ENCODE measurements at places on chromosomes 5 and 9.

DNA sequence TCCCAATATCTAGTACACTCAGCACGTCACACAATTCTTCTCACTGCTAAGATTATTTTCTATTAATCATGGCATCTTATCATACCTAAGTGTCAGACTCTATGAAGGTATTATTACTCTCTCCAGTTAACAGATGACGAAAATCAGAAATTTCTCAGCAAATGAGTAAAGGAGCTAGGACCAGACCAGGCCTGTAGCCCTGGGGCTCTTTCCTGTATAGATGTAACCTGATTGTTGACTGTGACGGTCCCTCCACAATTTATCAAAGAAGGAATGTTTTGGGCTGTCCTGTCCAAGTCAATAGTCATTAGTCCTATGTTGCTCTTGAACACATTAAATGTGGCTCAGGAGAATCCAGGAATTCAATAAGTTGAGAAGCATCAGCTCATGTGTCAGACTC is 106.2 kb downstream of the ST8SIA4 start:
- DNase-seq, result no peak

- peak; percentile 71 for DNase-seq
These were observed 475 bp upstream of the GOLM1 start for GRCh38 chr9:86099701-86100364.

DNA sequence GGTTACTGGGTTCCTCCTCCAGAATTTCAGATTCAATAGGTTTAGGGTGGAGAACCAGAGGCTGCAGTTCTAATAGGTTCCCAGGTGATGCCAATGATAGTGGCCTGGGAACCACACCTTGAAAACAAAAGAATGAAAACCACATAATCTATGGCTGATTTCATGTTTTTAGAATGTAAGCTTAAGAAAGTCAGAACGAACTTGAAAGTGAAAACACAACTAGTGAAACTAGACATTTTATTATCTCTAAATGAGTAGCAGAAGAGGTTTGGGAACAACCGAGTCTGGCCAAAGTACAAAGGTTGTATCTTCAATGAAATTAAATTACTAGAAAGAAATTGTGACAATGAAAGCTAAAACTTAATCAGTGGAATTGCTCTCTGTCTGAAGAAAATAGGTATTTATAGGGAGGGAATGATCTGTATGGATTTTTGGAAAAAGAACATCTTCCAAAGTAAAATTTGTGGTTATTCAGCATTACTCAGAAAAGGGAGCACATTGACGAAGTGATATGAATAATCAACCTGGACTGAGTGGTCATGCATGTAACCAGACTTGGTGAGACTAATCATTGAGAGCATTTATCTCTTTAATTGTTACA is 24.9 kb upstream of the CEP120 start:
- no peak for DNase-seq

GRCh38 chr5:175784230-175784629 is 87.1 kb upstream of the CPLX2 start:
- DNase-seq, result no peak

DNA sequence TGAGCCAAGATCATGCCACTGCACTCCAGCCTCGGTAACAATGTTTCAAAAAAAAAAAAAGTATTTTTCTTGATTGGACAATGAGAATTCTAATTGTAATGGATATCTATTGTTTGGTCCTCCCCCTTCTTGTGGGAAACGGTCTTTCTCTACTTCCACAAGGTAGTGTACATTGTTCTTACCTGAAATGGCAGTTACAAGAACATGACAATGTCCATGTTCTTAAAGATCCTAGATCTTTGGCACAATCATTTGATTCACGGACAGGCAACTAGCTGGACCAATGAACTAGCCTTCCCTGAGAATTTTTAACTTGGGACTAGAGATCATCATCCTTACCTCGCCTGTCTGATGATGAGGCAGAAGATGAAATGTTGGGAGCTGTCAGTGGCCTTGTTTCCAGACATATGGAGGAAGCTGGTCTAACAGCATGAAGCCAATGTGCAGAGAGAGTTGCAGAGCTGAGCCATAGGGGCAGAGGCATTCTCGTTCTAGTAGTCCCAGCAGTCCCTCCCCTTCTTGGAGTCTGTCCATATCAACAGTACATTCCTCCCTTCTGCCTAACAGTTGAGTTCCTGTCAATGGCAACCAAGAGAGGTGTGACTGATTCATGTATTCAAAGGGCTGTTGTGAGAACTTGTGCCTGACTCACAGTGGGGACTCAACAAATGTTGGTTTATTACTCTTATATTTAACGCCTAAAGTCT is 2.1 kb upstream of the MARCHF6 start:
- no peak for DNase-seq

- DNase-seq, result no peak
These were observed 246.5 kb downstream of the SYK start for GRCh38 chr9:91047993-91048607.

GRCh38 chr9:89935801-89936200 is 331.0 kb downstream of the GADD45G start:
- no peak for DNase-seq

DNA sequence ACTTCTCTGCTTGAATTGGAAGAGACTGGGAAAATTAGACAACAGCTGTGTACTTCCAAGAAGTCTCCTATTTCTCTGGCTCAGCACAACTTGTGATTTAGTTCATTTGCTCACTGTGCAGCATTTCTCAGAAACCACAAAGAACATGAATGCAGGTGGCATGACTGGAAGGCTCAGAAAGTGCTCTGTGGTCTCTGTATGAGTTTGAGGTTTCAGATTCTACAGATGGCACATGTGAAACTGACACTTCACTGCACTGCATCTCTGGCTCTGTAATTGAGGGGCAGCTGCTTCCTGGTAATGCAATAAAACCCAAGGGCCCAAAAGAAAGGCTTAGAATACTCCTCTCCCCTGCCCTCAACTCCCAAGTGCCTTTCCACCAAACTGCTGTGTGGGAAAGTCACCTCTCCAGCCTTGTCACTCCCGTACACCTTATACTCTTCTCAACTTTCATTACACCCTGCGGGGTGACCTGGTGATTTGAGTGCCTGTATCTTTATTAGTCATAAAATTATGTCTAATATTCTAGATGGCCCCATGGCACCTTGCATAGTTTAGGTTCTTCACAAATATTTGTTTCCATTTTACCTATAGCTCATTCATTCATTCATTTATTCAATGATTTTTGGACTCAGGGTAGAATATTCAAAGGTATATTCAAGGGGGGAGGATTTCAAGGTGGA is 82.5 kb downstream of the ESM1 start:
- no peak for DNase-seq

GRCh38 chr5:170151097-170151831 is 45.6 kb downstream of the FOXI1 start:
- DNase-seq, result no peak

DNA sequence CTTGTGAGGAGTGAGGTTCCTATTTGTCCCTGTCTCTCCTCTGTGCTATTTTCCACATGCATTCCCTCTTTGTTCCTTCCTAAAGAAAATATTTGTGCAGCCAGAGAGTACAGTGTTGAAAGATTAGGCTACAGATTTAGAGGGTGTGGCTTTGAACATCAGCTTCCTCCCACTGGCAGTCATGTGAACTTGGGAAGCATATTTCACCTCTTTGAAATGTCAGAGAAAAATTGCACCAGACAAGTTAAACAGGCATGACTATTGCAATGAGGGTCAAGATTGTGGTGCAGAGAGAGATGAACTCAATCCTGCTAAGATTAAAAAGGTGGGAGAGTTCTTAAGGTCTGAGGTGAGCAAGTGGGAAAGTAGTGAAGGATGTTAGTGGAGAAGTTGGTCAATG is 641.0 kb downstream of the DNAH5 start:
- no peak for DNase-seq

- no peak for DNase-seq
These were observed 107.8 kb upstream of the PRLR start for GRCh38 chr5:35338157-35338453.

DNA sequence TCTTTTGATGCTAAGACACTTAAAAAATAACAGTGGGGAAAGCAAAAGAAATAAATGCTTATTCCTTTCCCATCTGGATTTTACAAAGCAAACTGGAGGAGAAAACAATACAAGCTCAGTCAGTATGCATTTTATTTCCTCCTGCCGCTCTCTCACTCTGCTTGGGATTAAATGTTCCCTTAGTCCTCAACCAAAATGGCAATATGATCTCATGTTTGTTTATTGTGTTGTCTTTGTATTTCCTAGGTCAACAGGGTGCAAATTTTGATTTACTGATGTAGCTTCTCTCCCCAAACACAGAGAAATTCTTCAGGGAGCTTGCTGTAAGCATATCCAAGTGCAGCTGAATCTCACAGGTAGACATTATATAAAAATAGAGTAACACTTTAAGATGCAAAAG is 92.1 kb upstream of the ERBIN start:
- DNase-seq, result no peak

DNA sequence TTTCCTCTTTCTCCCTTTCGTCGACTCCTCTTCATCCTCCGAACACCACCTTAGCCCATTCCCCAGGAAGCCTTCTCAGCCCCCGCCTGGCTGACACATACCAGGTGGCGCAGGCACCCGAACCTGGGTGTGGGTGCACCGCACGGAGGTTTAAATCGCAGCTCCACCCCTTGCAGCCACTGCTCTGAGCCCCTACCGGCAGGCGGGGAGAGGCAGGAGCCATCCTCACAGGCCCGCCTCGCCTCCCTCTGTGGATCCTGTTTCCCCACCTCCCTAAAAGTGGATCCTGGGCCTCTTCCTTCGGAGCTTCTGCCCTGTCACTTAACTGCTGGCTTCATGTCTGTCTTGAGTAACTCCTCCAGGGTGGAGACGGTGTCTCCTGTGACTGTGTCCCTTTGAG is 110.7 kb downstream of the OLFM1 start:
- no peak for DNase-seq

DNA sequence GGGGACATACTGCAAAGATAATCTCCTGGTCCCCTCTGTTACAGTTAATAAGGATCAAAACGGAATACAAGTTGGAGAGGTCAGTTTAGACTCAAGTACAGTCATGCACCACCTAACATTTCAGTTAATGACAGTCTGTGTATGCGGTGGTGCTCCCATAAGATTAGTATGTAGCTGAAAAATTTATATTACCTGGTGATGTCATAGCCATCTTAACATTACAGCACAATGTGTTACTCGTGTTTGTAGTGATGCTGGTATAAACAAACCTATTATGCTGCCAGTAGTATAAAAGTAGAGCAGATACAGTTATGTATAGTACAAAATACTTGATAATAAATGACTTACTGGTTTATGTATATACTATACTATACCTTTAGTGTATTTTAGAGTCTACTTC is 207.9 kb downstream of the GDNF start:
- no peak for DNase-seq

GRCh38 chr5:38830521-38831051 is 15.2 kb upstream of the OSMR start:
- DNase-seq, result no peak

DNA sequence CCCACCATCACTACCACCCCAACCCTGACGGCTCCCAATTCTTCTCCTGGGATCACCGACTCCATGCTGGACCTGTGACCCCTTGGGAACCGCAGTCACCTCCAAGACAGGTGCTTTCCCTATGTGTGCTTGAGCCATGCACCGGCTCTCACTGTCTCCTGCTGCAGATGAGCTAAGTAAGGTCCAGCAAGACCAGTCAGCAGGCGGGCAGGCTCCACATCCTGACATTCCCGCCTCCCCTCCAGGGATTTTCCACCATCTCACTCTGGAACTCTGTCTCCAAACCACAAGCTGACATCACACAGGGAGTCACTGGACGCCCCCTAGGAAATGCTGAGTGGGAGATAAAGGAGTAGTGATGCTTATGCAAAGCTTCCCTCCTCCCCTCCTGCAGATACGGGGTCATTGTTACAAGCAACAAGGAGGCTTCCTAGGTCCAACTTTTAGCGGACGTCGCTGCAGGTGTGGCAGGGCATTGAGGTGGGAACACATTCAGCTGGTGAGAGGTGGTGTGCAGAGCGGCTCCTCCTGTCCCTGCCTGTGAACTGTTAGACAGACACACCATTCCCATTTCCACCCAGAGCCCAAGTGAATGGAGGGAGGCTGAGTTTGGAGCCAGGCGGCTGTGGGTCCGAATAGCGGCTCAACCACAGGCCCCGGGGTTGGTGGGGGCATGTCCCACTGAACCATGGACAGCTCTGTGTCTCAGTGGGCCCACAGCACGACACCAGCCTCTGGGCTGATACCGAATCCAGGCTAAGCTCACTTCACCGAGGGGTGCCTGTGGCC is 129.2 kb upstream of the PHYKPL start:
- DNase-seq, result no peak

DNA sequence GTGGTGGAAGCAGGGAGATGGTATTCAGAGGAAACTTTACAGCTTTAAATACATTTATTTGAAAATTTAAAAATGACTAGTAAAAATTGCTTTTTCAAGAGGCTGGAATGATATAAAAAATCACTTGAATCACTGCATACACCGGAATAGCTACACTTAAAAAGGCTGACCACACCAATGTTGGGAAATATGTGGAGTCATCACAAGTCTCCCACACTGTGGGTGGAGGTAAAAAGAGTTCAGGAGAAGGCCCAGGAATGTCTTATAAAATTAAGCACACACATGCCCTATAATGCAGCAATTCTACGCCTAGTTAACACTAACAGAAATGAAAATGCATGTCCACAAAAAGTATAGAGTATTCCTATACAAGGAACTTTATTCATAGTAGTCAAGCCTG is 198.1 kb downstream of the ROR2 start:
- DNase-seq, result no peak

GRCh38 chr5:8676695-8677094 is 807.7 kb downstream of the MTRR start:
- no peak for DNase-seq

GRCh38 chr9:13386935-13387733 is 107.6 kb upstream of the MPDZ start:
- DNase-seq, result no peak

DNA sequence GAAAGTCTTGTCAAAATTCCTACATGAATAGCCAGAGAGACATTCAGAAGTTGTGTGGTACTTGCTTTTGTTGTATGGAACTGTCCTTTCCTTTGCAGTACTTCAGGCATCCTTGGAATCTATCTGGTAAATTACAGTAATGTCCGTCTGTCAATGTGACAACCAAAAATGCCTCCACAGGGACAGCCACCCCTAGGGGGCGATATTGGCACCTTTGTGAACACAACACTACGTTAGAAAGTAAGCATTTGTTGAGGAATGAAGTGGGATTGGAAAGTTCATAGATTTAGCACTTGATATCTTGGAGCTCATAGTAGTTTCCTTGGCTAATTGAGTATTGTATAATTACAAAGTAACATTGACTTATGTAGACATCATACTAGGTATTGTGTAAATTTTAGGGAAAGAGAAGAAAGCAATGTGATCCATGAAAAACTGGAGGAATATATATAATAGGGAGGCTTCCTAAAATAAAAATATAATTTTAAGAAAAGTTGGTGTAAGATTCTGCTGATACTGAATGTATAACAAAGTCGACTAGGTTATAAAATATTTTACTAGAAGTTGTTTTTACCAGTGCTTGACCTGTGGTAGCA is 32.7 kb downstream of the TMEFF1 start:
- DNase-seq, result peak; percentile 33

GRCh38 chr9:133280392-133280791 is 5.4 kb upstream of the ABO start:
- no peak for DNase-seq

DNA sequence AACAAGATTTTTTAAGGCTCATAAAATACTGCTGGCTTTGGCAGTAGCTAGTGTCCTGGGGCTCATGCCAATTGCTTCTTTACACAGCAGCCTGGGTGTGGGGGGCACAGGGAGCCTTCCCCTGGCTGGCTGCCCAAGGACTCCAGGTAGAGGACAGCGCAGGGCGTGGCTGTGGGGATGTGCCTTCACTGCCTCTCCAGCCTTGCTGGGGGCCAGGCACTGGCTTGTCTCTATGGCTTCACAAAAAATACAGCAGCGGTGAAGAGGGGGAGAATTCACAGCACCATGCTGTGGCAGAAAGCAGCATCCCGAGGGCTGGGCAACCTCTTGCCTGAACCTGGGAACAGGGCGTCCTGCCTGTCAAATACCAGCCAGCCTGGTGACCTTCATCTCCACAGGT is 57.4 kb downstream of the DAP start:
- DNase-seq, result peak; percentile 82

Data from left colon (tissue), 2 donors.